Fibroblast of villous mesenchyme (primary cell): ENCODE measurements at places on chromosomes 16 and 17.

DNA sequence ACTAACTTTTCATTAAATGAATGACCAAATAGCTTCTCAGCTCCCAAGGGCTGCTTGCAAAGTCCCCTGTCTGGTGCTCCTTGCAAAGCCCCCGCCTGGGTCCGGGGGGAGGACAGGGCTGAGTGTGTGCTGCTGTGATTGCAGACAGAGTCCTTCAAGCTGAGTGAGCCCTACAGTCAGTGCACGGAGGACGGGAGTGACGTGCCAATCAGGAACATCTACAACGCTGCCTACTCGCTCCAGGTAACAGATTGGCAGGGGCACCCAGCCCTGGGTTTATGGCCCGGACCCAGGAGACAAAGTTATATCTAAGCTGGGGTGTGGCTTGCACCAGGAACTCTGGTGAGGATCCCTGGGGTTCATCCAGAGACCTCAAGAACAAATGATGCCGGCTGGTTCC lies 27.1 kb downstream of the SCNN1G start:
- no peak for DNase-seq

DNA sequence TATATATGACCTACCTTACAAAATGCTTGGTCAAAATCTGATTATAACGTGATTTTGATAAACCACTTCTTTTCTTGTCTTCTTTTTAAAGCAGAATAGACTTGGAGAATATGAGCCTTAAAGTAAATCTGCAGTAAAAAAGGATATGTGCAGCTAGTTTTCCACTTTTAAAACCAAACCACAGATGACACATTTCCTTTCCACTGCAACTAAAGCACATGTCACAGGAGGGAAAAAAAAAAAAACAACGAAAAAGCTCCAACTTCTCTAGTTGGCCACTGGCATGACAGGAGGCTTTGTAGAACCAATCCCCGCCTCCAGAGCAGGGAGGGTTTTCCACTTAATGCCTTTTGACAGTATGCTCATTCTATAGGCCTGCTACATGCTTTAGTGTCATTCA lies at the start of gene EVI2A:
Gene EVI2A (minus strand): TSS at position 142 of the 400 bp plus-strand sequence. CDS start 2,609 bp downstream, outside the sequence.
- peak; percentile 72 for DNase-seq

DNA sequence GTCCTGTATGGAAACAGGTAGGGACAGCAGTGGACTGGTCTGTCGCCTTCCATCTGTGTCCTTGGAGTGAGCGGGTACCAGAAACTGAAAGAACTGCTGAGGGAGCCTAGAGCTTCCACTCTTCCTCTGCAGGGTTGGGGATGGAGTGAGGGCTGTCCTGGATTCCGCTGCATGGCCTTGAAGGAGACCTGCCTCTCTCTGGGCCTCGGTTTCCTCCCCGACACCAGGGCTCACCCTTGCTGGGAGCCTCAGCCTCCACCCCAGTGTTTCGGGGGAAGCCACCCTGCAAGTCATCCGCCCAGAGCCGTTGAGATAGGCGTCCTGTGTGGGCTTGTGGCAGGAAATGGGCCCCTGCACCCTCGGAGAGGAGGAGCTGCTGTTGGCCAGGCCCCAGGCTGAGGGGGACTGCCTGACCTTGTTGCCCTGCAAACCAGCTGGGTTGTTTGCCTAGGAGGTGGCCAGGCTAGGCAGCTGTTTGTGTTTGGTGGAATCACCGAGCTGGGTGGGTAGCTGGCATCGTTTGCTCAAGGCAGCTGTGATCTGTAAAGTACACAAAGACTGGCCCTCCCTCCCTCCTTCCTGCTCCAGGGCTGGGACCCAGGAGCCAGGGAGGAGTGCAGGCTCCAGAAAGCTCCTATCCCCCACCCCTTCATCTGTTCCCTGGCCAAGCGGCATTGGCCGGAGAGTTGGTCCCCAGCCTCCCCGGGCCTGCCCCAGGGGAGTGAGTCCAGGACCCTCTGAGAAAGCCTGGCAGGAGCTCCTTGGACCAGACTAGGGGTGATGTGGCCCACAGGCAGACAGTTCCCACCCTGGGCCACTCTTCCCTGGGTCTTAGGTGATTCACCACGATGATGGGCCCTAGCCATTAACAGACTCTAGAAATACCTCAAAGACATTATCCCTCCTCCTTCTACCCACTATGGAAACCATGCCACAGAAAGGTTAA lies 1.3 kb downstream of the RAB37 start:
- DNase-seq = no peak

DNA sequence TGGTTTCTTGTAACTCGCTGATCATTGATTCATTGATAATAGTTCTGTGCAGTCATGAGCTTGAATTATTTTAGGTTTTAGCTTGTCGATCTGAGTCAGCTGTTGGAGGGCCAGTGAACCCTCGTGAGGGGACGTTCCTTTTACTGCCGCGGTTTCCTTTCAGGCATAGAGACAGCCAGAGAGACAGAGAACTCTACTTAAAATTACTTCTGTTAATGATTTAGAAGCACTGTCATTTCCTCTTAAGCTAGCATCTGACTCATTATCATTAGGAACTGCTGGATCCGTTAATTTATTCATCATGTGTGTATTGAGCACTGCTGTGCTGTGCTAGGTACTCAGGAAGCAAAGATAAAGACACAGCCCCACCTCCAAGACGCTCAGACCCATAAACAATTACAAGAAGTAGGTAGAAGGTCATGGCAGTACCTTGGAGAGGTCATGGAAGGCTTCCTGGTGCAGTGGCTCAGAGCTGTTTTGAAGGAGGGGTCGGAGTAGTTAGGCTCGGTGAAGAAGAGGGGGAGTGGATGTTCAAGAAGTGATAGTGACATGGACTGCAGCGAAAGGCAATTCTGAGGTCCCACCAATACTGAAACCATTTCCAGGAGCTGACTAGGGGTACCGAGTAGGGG lies 3.3 kb downstream of the PGS1 start:
- peak; percentile 63 for DNase-seq

GRCh38 chr17:75970011-75970523 lies 8.9 kb downstream of the ACOX1 start:
- peak; percentile 48 for DNase-seq

- DNase-seq = no peak
Observed at GRCh38 chr16:27698266-27698665, 148.3 kb downstream of the KATNIP start.

- peak; percentile 24 for DNase-seq
Observed at GRCh38 chr16:50025537-50025931, 509 bp downstream of the CNEP1R1 start.

- no peak for DNase-seq
Observed at GRCh38 chr17:34357398-34357797, 1.1 kb downstream of the CCL13 start.

DNA sequence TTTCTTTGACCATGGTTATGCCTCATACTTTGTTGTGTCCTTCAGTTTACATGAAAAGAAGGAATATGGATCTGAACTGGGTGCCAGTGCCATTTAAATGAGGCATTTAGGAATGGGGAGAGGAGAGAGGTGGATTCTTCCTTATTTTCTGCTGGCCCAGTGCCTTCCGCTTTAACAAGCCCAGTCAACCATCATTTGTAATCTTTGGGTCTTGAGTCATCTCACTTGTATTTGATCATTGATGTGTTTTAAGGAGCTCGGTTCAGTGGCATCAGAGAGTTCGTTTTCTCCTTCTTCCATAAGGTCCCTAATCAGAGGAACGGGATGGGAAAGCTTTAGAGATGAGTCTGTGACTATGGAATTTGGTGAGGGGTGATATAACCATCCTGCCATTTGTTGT lies 334.9 kb downstream of the WWOX start:
- DNase-seq = no peak

DNA sequence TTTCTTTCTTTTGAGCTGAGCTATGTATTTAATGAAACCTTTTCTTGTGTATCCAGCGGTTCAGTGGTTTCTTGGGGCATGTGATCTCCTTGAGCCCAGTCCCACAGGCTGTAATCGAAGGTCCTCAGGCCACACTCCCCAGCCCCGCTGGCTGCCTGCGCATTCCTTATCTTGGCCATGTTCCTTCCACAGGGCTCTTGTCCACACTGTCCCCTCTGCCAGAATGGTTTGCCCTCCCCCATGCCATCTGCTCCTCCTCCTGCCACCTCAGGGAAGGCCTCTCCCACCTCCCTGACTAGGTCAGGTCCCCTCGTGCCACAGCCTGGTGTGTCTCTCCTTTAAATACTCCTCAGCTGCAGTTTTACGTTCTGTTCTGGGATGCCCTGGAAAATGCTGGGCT lies 12.1 kb upstream of the NLRC5 start:
- no peak for DNase-seq

- peak; percentile 43 for DNase-seq
Observed at GRCh38 chr17:83100220-83100852, 20.9 kb downstream of the METRNL start.

DNA sequence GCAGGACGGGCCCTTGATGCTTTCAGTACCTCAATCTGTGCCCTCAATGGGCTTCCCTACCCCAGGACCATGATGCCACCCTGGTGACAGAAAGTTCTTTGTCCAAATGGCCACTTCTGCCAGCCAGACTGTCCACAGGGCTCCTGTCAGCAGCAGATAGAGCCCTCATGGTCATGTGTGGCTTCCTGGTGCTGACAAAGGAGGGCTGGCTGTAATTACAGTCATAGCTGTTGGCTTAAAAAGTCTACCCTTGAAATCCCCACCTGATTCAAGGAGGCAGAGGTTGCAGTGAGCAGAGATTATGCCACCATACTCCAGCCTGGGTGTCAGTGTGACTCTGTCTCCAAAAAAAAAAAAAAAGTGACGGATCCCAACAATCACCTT lies 3.3 kb downstream of the TRPV2 start:
- no peak for DNase-seq

- peak; percentile 79 for DNase-seq
Observed at GRCh38 chr17:3917391-3917931, 1.2 kb upstream of the P2RX1 start.

GRCh38 chr17:42980766-42981397 lies 517 bp downstream of the RUNDC1 start:
- DNase-seq = peak; percentile 52

- no peak for DNase-seq
Observed at GRCh38 chr17:11002417-11002816, 164.5 kb upstream of the PIRT start.

- DNase-seq = peak; percentile 26
Observed at GRCh38 chr17:2929881-2930533, 133.4 kb downstream of the OR1D5 start.

DNA sequence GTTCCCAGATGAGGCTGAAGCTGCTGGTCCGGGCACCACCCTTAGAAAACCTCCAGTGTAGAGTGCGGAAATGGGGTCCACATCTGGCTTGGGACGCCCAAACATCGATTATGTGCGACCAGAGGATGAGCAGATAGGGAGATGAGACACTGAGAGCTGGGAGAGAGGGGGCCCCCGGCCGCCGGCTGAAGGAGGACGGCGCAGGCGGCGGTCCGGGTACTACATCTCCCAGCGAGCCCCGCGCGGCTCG lies 182 bp upstream of the SPECC1 start:
- no peak for DNase-seq

DNA sequence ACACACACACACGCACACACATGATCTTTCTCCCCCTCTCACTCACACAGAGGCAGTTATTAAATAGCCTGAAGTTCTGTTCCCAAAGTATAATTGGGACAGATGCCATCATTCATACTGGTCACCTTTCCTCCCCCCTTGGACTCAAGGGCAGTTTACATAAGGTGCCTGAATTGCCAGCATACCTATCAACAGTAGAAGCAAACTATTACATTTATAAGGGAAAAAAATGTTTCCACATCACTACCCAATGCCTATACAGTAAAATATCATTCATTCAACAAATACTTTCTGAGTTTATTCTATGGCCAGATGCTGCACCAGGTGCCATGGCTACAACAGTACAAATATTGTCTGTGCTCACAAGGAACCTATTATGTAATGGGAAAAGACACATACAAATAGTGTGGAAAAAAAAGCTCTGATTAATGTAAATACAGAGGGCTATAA lies 6.3 kb downstream of the CNTD1 start:
- DNase-seq = no peak

GRCh38 chr17:10349403-10349802 lies 23.4 kb downstream of the MYH13 start:
- no peak for DNase-seq

DNA sequence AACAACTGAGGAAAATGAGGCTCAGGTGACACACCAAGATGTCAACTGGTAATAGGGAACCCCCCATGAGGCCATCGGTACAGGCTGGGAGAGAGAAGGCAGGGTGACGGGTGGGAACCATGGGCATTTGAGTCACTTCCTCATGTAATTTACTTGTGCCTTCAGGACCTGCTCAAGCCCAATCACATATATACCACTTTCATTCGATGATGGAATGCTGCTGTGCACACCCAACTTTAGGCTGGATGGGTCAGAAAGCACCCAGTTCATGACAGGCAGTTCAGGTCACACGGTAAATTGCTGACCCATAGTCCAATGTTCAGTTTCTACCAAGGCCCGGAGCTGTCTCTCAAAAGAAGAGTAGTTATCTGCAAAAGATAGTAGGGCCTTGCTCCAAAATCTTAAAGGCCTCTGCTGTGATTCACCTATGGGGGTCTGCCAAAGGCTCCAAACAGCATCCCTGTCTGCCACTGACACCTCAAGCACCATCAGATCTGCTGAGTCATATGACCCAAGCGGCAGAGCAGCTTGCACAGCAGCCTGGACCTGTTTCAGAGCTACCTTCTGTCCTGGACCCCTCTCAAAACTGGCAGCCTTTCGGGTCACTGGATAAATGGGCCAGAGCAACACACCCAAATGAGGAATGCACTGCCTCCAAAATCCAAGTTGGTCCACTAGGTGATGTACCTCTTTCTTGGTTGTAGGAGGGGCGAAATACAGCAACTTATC lies 24.7 kb downstream of the ZZEF1 start:
- DNase-seq = no peak

DNA sequence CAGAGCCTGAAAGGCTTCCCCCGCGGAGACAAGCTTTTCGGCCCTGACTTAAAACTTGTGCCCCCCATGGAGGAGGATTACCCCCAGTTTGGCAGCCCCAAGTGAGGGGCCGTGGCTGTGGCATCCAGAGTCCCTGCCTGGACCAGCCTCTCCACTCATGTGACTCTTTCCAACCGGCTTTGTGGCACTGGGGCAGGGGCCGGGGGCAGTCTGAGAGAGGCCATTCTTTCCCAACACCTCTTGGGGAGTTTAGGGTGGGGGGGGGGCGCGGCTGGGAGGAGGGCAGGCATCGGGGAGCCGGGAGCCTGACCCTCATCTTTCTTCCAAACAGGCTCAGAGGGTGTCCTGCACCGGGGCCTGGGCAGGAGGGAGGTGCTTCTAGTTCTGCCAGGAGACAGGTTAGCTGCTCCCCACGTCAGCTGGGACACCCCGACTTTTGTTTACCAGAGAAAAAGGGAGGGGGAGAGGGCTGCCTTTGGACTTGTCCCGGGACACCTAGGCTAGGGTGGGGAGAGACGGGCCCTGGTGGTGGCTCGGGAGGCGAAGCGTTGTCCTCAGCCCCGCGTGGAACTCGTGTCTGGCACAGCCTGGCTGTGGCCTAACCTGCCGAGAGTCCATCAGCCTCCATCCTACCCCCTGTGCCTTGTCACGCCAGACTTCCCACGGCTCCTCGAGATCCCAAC lies 7.3 kb upstream of the SERPINF1 start:
- DNase-seq = no peak

GRCh38 chr17:11925262-11926021 lies 71.8 kb downstream of the ZNF18 start:
- no peak for DNase-seq

GRCh38 chr16:87971933-87972332 lies 20.7 kb downstream of the BANP start:
- no peak for DNase-seq

- DNase-seq = no peak
Observed at GRCh38 chr16:31187808-31188189, 7.9 kb downstream of the FUS start.

- no peak for DNase-seq
Observed at GRCh38 chr17:75531721-75532072, 6.2 kb downstream of the LLGL2 start.

- no peak for DNase-seq
Observed at GRCh38 chr17:80961541-80962330, 29.9 kb upstream of the CHMP6 start.

- peak; percentile 63 for DNase-seq
Observed at GRCh38 chr16:58511933-58512815, 3.1 kb upstream of the SETD6 start.
